ENCODE measurements at places on chromosomes 16 and 17. TPM values are rescaled to one million over a fixed set of nuclear protein-coding genes. Genes with fewer than 3 reads are reported as not detected.

DNA sequence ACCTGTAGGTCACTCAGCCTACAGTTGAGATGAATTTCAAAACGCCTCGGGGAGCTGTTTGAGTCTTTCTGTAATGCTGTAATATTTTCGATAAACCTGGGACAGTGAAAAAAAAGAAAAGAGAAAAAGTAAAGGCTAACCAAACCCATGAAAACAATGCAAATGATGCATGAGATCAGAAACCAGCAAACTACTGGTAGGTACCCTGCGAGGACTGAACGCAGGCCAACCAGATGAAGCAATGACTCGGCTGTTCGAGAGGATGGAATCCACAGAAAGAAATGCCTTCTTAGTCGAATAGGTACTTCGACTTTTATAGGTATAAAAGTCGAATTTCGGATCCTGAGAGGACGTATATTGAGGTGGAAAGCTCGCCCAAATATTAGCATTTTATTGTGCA, 509 bp upstream of the ATAD5 start:
- H3K36me3 ChIP-seq = no peaks in the 10 kb centered on the region
- peaks cover 4% of the 10 kb centered on the region for H3K4me1 ChIP-seq
- no peaks in the 10 kb centered on the region for H3K27me3 ChIP-seq

GRCh38 chr16:25297151-25297787, 39.6 kb upstream of the ZKSCAN2 start:
- no peak for DNase-seq
- H3K4me1 ChIP-seq = no peaks in the 10 kb centered on the region
- H3K4me3 ChIP-seq = no peak overlapping the region
- no peaks in the 10 kb centered on the region for H3K27me3 ChIP-seq
- H3K27ac ChIP-seq = no peak overlapping the region
- no peaks in the 10 kb centered on the region for H3K36me3 ChIP-seq

DNA sequence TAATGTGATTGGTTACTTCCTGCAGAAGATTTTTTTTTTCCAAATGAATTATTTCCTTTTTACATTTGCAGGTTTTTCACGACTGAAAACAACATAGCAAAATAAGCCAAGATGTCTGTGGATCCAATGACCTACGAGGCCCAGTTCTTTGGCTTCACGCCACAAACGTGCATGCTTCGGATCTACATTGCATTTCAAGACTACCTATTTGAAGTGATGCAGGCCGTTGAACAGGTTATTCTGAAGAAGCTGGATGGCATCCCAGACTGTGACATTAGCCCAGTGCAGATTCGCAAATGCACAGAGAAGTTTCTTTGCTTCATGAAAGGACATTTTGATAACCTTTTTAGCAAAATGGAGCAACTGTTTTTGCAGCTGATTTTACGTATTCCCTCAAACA, 2.4 kb downstream of the MIS12 start:
- no peaks in the 10 kb centered on the region for H3K27me3 ChIP-seq
- H3K4me3 ChIP-seq = no peak overlapping the region
- H3K36me3 ChIP-seq = no peaks in the 10 kb centered on the region
- no peak overlapping the region for H3K27ac ChIP-seq
- H3K4me1 ChIP-seq = peaks cover 19% of the 10 kb centered on the region

- H3K27ac ChIP-seq = peak overlapping the region; percentile 80
- DNase-seq = peak; percentile 100
- H3K4me1 ChIP-seq = no peaks in the 10 kb centered on the region
- no peaks in the 10 kb centered on the region for H3K36me3 ChIP-seq
- no peaks in the 10 kb centered on the region for H3K27me3 ChIP-seq
- H3K4me3 ChIP-seq = peak overlapping the region; percentile 58
Observed at GRCh38 chr17:81346090-81346907, 49.0 kb upstream of the BAHCC1 start.

GRCh38 chr17:28177351-28177750, 134.9 kb downstream of the NLK start:
- peaks cover 6% of the 10 kb centered on the region for H3K4me1 ChIP-seq
- H3K27me3 ChIP-seq = no peaks in the 10 kb centered on the region
- no peak overlapping the region for H3K4me3 ChIP-seq
- no peak overlapping the region for H3K27ac ChIP-seq
- DNase-seq = no peak

DNA sequence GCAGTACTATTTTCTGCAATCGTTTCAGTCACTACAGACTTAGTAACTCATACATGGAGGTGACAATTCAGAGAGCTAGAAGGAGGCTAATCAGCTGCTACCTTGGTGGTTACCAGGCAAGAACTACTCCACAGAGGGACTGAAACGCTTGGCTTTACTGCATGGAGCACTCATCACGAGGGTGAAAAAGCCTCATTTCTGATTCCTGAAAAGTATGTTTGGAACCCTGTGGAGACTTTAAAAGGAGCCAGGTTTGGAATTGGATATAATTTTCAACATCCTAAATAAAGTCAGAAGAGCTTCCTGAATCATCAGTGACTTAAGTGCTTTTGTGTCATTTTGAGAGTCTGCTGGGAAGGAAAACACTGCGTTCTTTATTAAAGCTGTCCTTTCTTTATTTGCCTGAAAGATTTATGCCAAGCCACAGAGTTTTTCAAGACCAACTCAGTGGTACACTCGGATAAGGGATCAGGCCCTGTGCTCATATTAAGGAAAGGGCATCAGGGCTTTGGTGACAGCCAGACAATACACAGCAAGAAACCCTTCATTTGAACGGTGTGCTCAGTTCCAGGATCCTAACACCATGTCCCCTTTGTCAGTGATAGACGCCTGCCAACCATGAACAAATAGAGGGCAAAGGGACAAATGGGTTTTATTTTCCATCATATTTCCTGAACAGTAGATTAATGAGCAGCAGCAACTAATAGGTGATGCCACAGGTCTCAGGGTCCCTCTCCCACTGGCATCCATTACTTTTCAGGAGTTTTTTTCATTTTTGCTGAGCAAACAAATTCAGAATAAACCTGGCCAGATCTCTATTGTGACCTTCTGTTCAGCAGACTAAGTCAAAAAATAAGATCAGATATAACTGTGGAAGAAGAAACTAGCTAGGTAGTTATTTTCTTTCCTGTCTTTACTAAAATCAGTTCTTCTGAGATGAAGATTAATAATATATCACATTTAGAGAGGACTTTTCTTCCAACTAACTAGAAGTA, 80.5 kb upstream of the CLEC18B start:
- no peaks in the 10 kb centered on the region for H3K36me3 ChIP-seq
- H3K27me3 ChIP-seq = no peaks in the 10 kb centered on the region
- no peak overlapping the region for H3K4me3 ChIP-seq
- no peak overlapping the region for H3K27ac ChIP-seq
- no peaks in the 10 kb centered on the region for H3K4me1 ChIP-seq

- no peak for DNase-seq
- H3K27me3 ChIP-seq = no peaks in the 10 kb centered on the region
- H3K36me3 ChIP-seq = no peaks in the 10 kb centered on the region
Observed at GRCh38 chr17:27485125-27485524, 28.9 kb downstream of the KSR1 start.

DNA sequence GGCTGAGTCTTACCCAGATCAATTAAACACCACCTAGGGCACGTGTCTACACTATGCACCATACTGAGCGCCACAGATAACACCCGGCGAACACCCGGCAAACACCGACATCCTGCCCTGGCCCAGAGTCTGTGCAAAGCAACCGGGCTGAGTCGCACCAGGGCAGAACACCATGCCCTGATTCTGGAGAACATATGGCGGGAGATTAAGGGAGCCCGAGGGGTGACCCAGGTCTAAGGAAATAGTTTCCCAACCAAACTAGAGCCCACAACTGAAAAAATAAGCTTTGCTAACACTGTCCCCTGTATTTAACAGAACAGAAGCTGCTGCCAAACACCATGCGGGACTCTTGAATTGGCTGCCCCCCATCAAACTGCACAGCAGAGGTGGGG, 22.1 kb downstream of the MYO18A start:
- peak overlapping the region; percentile 34 for H3K4me3 ChIP-seq
- peaks cover 3% of the 10 kb centered on the region for H3K36me3 ChIP-seq
- H3K27ac ChIP-seq = peak overlapping the region; percentile 88
- H3K4me1 ChIP-seq = peaks cover 4% of the 10 kb centered on the region

The XYLT1 gene
- 0.48 TPM for total RNA-seq

The TBC1D3I gene
- total RNA-seq = 0.53 TPM

The USP43 gene
- 11.6 TPM for total RNA-seq

The SRCIN1 gene
- total RNA-seq = 11.6 TPM

The ZG16B gene
- not detected for total RNA-seq

The P2RX5 gene
- 0.13 TPM for total RNA-seq
